ENCODE measurements at places on chromosomes 6 and 20. TPM values are rescaled to one million over a fixed set of nuclear protein-coding genes. Genes with fewer than 3 reads are reported as not detected.

The LRFN2 gene
- total RNA-seq: 6.3 TPM

The COX4I2 gene
- 0.30 TPM for total RNA-seq

The TSPO2 gene
- 0.66 TPM for total RNA-seq

The C6orf15 gene
- total RNA-seq: not detected

The ZNF391 gene
- total RNA-seq: 6.3 TPM

The TOX2 gene
- total RNA-seq: 1.2 TPM

The IL17F gene
- total RNA-seq: not detected

The RIN2 gene
- 49.6 TPM for total RNA-seq

The ULBP2 gene
- 0.55 TPM for total RNA-seq

The SEL1L2 gene
- not detected for total RNA-seq

The C6orf141 gene
- 1.4 TPM for total RNA-seq

The BNIP5 gene
- 0.06 TPM for total RNA-seq

The SLC22A16 gene
- total RNA-seq: 1.3 TPM

GRCh38 chr6:37218511-37218910 is 39.1 kb upstream of the TBC1D22B start:
- no peak for DNase-seq

DNA sequence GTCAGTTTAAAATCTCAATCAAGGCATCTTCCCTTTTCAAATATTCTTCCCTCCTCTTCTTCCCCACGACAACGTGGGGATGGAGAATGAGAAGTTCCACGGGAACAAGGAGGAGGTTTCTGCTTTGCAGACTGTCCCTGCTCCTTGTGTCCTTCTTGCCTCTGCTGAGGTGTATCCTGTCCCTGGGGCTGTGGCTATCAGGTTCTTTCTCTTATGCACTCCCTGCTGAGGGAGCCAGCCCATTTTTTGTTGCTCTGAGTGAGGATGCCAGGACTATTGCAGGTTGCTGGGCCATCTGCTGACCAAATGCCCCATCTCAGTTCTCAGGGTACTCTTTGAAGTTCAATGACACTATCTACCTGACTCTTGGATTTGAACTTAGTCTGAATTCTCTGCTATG is 533.6 kb downstream of the RNF144B start:
- no peak for DNase-seq

DNA sequence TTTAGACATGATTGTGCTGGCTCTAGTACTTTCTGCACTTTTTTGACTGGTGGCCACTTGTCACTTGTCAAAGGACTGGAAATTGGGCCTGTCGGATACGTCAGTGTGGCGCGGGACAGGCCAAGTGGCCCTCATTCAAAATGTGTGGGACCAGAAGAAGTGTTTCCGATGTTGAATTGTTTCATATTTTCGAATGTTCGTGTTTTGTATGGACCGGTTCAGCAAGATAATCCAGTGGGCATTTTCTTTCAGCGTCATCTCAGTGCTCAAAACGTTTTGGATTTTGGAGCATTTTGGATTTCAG is 3.5 kb downstream of the KIF25 start:
- DNase-seq: no peak

- no peak for DNase-seq
Measured at GRCh38 chr20:54661265-54661664, 185.9 kb downstream of the DOK5 start.

- DNase-seq: no peak
Measured at GRCh38 chr6:106213660-106214289, 111.8 kb downstream of the ATG5 start.

- DNase-seq: no peak
Measured at GRCh38 chr6:15329197-15329671, 83.4 kb downstream of the JARID2 start.

GRCh38 chr6:39166189-39166911 is 51.4 kb upstream of the SAYSD1 start:
- DNase-seq: peak; percentile 71

DNA sequence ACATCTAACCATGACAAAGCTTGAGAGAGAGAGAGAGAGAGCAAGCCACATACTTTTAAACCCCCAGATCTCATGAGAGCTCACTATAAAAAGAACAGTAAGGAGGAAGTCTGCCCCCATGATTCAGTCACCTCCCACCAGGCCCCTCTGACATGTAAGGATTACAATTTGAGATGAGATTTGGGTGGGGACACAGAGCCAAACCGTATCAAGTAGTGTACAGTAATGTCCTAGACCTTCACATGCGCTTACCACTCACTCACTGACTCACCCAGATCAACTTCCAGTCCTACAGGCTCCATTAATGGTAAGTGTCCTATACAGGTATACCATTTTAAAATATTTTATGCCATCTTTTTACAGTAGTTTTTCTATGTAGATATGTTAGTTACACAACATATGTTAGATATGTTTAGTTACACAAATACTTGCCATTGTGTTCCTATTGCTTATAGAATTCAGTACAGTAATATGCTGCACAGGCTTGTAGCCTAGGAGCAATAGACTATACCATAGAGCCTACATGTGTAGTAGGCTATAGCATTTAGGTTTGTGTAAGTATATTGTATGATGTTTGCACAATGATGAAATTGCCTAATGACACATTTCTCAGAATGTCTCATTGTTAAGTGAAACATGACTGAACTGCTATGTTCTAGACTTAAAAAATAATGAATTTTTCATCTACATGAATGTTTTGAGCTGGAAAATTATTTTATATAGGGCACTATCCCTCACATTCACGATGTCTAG is 11.7 kb downstream of the TSPYL1 start:
- no peak for DNase-seq

DNA sequence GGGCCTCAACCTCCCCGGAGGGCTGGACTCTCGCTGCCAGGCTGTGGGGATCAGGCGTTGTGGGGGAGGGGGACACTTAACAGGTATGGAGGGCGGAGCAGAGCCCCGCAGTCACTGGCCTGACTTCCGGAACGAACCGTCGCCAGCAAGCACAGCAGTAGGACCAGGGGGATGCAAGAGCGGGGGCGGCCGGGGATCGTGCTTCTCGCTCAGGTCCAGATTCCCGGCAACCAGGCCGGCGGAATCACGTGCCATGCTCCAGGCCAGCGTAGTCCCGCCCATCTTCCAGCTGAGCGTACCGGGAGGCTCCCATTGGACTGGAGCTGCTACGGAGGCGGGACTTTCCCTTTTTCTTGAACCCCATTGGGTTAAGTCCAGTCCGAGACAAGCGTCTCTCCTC is 10.0 kb upstream of the POU5F1 start:
- peak; percentile 77 for DNase-seq

- DNase-seq: no peak
Measured at GRCh38 chr6:35728683-35729678, 7.9 kb upstream of the ARMC12 start.

GRCh38 chr6:13261464-13261994 is 66.8 kb downstream of the TBC1D7 start:
- no peak for DNase-seq

DNA sequence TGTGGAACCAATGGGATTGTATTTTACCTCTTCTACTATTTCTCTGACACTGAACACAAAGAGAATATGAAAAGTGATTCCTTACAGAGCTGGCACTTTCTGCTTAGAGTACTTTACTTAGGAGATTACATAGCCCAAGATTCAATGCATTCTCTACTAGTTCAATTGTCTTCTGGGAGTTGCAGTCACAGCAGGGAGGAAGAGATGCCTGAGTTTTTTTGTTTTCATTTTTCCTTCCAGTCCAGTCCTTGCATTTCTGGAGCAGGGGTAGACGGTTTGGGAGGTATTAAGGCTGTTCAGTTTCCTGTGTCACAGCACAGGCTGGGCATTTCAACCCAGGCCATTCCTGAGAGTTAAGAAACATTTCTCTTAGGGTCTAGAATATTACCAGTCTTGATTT is 42.0 kb upstream of the SLC2A12 start:
- no peak for DNase-seq

DNA sequence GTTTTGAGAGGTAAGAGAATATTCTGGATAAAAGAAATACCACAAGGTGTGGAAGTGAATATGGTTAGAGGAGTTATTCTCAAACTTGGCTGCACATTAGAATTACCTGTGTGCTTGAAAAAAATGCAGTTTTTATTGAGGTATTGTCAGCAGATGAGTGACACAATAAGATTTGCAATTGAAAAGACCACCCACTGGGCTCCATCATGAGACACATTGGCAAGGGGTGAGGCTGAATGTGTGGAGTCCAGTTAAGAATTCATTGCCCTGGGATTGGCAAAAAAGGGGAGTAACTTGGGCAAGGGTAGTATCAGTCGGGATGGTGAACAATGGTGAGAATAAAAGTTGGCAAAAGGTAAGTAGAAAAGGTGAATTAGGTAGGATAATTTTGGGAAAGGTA is 63.5 kb downstream of the MEI4 start:
- DNase-seq: no peak

- DNase-seq: no peak
Measured at GRCh38 chr6:152233547-152234320, 403.4 kb downstream of the SYNE1 start.

- DNase-seq: no peak
Measured at GRCh38 chr6:114430534-114431124, 87.8 kb upstream of the HS3ST5 start.

GRCh38 chr6:5584078-5584482 is 322.8 kb downstream of the FARS2 start:
- no peak for DNase-seq

DNA sequence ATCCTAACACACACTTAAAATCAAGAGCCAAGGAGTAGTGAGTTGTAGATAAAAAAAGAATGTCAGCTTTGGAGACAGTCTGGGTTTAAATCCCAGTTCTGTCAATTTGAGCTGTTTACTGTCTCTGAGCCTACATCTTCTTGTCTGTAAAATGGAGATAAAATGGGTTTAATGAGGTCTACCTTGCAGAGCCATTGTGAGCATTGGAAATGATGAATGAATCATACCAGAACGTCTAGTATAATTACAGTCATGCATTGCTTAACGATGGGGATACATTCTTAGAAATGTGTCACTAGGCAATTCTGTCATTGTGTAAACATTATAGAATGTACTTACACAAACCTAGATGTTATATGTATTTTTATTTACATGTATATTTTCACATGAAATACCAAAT is 17.6 kb upstream of the SGK2 start:
- DNase-seq: no peak

All from spinal cord (tissue), 10 donors.